ENCODE measurements at places on chromosomes 2 and 18. TPM values are rescaled to one million over a fixed set of nuclear protein-coding genes. Genes with fewer than 3 reads are reported as not detected.

Gene IL1RN
- 16.9 TPM for polyA plus RNA-seq

Gene GALR1
- polyA plus RNA-seq = 0.02 TPM

Gene ALLC
- 0.87 TPM for polyA plus RNA-seq

Gene CYP27A1
- polyA plus RNA-seq = 24.7 TPM

Gene KIF5C
- 1.4 TPM for polyA plus RNA-seq

Gene TRIM54
- 0.52 TPM for polyA plus RNA-seq

Gene POMC
- 20.3 TPM for polyA plus RNA-seq

Gene MYO3B
- 0.64 TPM for polyA plus RNA-seq

Gene ONECUT2
- 0.02 TPM for polyA plus RNA-seq

Gene TTR
- polyA plus RNA-seq = 8.8 TPM

Gene SLC19A3
- 0.78 TPM for polyA plus RNA-seq

Gene CTLA4
- 12.3 TPM for polyA plus RNA-seq

Gene MC4R
- 0.30 TPM for polyA plus RNA-seq
